Activated CD8-positive, alpha-beta memory T cell treated with anti-CD3 and anti-CD28 coated beads for 1 hour (primary cell): ENCODE measurements at places on chromosomes 16 and 17.
A peak's percentile ranks its signal among the peaks of the same experiment; 100 is the strongest.

- DNase-seq: no peak
Measured at GRCh38 chr17:46013502-46014165, 14.6 kb downstream of the STH start.

GRCh38 chr16:54207837-54208236, 78.8 kb downstream of the IRX3 start:
- no peak for DNase-seq

DNA sequence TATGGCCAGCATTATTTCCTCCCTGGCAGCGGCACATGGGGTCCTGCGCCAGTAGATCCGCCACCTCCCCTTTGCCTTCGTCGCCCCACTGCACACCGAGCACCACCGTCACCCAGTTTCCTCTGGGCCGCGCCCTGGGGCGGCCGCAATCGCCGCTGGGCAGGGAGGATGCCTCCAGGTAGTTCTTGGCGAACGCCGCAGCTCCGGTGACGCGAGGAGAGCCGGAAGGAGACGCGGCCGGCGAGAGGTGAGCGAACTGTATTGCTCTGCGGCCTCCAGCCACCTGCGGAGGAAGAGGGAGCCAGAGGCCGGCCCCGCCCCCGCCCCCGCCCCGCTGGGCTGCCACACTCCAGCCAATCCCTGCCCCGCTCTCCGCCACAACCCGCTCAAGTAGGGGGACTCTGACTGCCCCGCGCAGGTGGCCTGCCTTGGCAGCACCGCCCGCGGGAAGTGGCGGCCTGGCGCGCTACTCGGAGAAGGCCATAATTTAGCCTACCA, 11.8 kb upstream of the SLFN13 start:
- peak; percentile 34 for DNase-seq

DNA sequence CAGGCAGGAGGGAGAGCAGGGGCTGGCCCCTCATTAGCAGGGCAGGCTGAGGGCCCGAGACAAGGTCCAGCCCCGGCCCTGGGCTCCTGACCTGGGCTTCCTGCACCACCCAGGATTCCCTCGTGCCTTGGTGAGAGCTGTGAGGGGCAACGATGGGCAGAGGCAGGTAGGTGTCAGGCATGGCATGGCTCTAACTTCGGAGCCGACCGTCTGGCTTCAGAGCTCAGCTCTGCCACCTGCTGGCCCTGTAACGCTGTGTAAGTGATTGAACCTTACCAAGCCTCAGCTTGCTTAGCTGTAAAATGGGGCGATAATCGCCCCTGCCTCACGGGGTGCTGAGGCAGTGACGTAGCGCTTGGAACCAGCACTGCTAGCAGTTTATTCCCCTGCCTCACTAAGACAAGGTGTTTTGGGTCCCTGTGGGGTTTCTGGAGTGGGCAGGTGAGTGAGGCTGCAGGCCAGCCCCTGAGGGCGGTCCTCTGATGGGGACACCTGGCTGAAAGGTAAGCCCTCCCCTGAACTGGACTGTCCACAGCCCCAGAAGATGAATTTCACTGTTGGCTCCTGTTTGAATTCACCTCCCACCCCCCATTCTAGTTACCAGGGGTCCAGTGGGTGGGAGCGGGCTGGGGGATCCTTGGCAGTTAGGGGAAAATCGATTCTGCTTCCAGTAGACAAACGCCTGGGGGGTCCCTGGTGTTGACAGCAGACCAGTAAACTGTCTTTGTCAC, 184.8 kb upstream of the GSE1 start:
- DNase-seq: no peak

DNA sequence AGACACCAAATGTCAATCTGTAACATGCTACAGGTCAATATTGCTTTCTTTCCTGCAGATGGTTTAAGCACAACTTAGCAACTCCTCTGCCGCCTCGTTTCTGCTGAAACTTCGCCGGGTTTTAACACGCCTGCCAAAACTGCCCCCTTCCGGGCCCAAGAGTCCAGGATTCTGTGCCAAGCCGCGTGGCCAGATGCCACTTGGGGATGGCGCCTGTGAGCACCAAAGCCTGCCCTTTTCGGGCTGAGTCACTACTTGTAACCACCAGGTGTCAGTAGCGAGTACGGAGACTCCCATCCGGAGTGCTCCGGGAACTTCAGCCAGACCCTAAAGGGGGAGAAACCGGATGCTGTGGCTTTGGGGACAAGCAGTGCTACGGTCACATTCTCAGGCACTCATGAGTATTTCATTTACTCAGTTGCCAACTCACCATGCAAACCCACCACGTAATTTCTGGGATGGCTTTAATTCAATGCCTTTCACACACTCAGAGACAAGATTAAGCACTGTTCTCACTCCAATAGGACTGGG, 7.8 kb downstream of the PMP22 start:
- peak; percentile 22 for DNase-seq

- no peak for DNase-seq
Measured at GRCh38 chr17:46889992-46890564, 32.9 kb upstream of the GOSR2 start.

DNA sequence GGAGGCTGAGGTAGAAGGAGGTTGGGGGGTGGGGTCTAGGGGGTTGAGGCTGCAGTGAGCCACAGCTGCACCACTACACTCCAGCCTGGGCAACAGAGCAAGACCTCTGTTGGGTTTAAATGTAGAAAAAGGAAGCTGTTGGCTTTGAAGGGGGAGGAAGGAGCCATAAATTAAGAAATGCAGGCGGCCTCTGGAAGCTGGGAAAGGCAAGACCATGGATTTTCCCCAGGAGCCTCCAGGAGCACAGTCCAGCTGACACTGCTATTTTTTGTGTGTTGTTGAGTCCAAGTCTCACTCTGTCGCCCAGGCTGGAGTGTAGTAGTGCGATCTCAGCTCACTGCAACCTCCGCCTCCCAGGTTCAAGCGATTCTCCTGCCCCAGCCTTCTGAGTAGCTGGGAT, 15.9 kb downstream of the LITAF start:
- DNase-seq: no peak

GRCh38 chr16:88810912-88811768, 588 bp downstream of the APRT start:
- no peak for DNase-seq

- DNase-seq: peak; percentile 69
Measured at GRCh38 chr16:28984619-28985135, at the start of gene LAT. TSS of gene LAT (plus strand) at chr16:28985052. CDS start at chr16:28985418, 366 bp downstream.

DNA sequence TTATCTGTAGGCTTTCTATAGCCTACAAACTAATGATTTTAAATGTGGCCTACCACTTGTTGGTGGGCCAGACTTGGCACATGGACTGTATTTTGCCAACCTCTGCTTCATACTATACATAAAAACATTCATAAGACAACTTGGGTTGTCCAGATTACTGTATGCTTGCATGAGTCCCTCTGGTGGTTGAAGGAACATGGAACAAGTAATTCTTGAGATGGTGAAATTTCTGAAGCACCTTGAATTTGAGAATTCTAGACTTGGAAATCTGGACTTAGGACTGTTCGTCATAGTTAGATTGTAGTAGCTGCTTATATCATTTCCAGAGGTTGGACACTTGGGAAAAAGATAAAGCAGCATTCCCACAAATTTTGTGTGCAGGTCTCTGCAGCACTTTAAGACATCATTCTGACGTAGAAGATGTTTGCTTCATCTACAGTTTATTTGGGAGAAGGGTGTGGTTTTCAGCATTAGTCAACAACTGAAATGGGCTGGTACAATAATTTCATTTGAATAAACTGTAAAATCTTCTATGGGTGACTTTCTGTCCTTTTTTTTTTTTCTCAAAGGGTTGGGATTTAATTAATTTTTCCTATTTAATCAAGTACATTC, 31.2 kb downstream of the NFATC3 start:
- no peak for DNase-seq

DNA sequence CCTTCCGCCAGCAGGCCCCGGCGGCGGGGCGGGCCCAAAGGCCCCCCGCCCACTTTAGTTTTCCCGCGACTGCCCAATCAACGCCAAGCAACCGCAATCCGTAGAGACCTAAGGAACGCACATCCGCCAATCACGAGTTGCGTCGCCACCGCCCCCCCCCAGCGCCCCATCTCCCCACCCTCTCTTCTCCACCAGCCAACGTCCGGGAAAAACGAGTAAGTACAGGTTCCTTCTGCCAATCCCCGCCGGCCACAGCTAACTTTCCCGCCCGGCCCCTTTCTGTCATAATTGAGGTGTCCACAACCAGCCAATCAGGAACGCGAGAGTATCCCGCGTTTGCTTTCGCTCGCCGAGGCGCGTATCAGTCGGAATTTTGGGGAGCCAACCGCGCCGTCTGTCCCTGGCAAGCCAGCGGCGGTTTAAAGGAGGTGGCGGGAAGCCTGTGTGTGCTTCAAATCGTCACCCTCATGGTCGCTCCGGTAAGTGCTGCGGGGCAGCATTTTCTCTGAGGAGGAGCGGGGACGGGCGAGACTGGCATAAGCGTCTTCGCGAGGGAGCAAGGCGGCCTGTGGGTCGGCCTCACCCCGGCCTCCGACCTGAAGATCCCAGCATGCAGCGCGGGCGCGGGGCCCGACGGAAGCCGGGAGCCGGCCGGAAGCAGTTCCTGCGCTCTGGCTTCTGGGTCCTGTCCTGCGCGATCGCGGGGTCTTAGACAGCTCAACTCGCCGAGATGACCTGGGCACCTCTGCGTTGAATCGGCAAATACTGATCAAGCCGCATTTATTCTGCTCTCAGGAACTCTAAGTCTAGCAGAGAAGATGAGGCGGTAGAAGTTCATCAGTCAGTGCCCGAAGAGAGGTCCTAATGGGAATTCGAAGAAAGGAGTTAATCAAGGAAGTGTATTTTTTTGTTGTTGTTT, at the start of gene MIS12:
Gene MIS12, plus strand, starts transcription at position 361 of the 919 bp plus-strand sequence. CDS start 2,297 bp downstream, outside the sequence.
- DNase-seq: peak; percentile 88

DNA sequence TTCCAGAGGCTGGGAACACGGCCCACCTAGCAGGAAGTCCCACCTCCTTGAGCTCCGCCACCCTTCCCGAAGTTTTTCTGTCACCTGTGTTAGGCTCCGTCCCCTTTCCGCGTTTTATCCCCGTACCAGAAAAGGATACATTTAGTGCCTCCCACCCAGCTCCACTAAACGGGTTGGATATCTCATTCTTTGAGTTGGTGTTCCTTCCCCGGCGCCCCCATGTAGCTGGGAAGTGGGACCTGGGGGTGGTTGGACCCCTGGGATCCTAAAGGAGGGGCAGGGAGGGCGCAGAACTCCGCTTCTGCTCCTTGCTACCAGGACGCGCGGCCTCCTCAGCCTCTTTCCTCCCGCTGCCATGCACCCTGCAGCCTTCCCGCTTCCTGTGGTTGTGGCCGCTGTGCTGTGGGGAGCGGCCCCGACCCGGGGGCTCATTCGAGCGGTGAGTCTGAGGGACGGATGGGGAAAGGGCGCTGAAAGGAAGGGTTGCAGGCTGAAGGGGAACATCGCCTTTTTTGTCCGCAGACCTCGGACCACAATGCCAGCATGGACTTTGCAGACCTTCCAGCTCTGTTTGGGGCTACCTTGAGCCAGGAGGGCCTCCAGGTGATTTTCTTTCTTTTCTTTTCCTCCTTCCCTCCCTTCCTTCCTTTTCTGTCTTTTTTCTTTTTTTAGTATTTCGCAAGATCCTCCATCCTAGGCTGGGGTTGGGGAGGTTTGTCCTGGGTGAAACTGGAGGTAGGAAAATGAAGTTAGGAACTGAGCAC, 669 bp downstream of the RNF167 start:
- no peak for DNase-seq

- no peak for DNase-seq
Measured at GRCh38 chr17:56786989-56787482, 46.7 kb downstream of the C17orf67 start.

GRCh38 chr17:77852731-77853130, 105.8 kb upstream of the TNRC6C start:
- no peak for DNase-seq

- DNase-seq: no peak
Measured at GRCh38 chr16:3022684-3023414, 893 bp downstream of the HCFC1R1 start.

DNA sequence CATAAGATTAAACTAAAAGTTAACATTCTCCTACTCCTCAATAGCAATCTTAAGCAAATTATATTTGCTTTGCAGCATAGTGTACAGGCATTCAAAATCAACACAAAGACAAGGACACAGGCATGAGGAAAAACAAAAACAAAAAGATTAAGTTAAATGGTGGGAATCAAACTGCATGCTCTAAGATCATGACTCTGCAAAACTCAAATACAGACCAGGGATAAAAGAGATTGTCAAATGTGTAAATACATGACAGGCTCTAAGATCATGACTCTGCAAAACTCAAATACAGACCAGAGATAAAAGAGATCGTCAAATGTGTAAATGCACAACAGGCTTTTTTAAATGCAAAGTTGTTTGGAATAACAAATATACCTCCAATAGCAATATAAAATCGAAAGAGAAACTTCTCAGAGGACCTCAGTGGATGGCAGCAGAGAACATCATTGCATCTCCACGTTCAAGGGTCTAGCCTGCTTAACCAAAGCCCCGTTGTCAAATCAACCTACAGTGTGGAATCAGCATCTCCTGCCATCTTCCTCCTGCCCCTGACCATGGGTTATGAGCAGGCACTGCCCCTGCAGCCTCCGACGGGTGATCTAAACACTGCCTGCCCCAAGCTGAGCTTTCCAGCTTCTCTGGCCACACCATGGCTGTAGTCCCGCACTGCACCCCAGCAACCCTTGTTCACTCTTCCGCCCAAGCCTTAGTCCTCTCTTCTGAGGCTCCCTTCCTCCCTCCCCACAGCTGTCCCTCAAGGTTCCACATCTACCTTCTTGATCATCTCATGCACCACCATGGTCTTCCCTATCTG, 446.1 kb downstream of the SOX9 start:
- no peak for DNase-seq

- DNase-seq: no peak
Measured at GRCh38 chr17:48261297-48261880, 153.8 kb downstream of the SNX11 start.

DNA sequence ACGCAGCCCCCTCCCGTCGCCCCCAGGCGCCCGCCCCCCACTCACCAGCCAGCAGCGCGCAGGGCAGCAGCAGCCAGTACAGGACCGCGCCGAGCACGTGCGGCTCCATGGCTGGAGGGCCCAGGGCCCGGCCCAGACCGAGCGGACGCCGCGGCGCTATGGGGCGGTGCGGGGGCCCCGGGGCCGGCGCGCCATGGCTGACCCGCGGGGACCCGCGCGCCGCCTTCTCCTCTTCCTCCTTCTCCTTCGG, 239 bp downstream of the PIEZO1 start:
- no peak for DNase-seq

- DNase-seq: no peak
Measured at GRCh38 chr16:1613728-1614455, 1.7 kb downstream of the CRAMP1 start.

- DNase-seq: no peak
Measured at GRCh38 chr16:9280069-9280466, 188.6 kb downstream of the HAPSTR1 start.

- no peak for DNase-seq
Measured at GRCh38 chr17:47203984-47204721, 5.0 kb upstream of the MYL4 start.

GRCh38 chr17:58969156-58969555, 137.5 kb downstream of the TRIM37 start:
- DNase-seq: no peak

DNA sequence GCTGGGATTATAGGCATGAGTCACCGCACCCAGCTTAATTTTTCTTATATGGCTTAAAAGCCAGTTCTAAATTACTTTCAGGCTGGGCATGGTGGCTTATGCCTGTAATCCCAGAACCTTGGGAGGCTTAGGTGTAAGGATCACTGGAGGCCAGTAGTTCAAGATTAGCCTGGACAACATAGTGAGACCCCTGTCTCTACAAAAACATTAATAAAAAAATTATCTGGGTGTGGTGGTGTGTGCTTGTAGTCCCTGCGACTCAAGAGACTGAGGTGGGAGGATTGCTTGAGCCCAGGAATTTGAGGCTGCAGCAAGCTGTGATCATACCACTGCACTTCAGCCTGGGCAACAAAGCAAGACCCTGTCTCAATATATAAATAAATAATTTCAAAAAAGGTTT, 10.8 kb upstream of the SMARCD2 start:
- DNase-seq: no peak
